ENCODE measurements at places on chromosomes 16 and 17. TPM values are rescaled to one million over a fixed set of nuclear protein-coding genes. Genes with fewer than 3 reads are reported as not detected.
A peak's percentile ranks its signal among the peaks of the same experiment; 100 is the strongest.

DNA sequence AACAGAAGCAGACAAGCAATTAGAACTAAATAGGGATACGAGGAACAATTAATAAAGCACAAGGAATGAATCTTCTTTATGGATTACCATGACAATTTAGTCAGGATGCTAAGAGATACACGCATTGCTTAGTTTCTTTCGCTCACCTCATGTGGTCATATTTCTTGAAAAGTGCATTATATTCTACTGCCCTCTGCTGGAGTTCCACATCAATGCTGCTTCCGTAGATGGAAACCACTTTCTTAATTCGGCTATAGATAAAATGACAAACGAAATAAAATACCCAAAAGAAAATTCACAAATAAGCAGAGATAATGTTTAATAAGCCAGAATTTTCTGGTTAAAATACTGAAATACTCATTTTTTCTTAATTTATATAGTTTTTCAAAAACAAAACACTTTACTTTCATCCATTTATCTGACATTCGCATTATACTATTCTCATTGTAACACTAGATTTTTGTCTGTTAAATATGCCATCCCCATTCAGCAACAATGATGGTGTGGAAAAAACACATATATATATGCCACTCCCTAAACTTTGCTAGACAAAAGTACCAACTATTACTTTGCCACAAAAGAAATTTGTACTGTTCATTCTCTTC lies 22.0 kb upstream of the PHLPP2 start:
- DNase-seq = no peak

GRCh38 chr17:76645481-76645880 lies 1.9 kb upstream of the ST6GALNAC1 start:
- no peak for DNase-seq

GRCh38 chr17:78041386-78042179 lies 83.1 kb downstream of the TNRC6C start:
- no peak for DNase-seq

DNA sequence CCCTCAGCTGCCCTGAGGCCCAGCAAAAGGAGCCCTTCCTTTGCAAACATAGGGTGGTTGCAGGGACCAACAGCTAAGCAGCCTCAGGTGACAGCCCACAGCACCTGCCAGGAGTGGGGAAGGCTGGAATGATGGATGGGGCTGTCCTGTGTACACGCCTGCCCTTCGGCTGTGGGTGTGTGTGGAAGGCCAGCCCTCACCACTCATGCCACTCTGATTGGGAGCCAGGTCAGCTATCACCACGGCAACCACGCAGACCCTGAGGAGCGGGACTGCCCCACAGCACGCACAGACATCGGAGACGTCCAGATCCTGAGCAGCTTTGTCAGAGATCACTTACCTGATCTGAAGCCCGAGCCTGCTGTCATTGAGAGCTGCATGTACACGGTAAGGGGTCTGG lies 11.9 kb downstream of the PIPOX start:
- DNase-seq = no peak

- DNase-seq = peak; percentile 52
Measured at GRCh38 chr17:15999974-16000827, 577 bp downstream of the TTC19 start.

DNA sequence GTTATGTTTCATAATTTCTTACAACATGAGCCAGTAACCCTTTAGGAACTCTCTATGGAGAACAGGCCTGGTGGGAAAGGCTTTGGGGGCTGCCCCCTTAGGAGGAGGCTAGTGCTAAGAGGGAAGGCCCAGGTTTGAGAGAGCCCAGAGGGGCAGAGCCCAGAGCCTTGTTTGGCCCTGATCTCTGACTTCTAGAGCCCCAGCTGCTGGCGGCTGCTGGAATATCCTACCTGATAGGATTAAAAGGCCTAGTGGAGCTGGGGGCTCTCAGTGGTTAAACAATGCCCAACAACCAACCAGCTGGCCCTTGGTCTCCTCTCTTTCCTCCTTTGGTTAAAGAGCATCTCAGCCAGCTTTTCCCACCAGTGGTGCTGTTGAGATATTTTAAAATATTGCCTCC lies 54.1 kb downstream of the IGF2BP1 start:
- no peak for DNase-seq

- no peak for DNase-seq
Measured at GRCh38 chr17:79263191-79263590, 188.6 kb downstream of the ENGASE start.

DNA sequence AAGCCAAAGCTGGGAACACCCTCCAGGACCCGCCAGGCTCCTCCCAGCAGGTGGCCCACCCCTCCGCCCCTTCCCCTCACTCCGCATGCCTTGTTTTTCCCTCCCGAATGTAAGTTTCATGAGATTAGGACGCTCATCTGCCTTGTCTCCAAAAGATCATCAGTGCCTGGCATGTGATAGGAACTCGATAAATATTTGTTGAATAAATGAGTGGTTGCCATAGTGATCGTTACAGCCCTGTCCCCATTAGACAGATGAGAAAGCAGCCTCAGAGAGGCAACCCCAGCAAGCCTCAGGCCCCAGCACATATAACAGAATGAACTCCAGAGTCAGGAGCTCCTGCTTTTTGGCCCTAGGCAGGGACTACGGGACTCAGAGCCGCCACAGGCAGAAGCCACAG lies 5.0 kb downstream of the CAMKK1 start:
- no peak for DNase-seq

GRCh38 chr16:20675488-20676267 lies 21.8 kb downstream of the ACSM1 start:
- DNase-seq = peak; percentile 42

DNA sequence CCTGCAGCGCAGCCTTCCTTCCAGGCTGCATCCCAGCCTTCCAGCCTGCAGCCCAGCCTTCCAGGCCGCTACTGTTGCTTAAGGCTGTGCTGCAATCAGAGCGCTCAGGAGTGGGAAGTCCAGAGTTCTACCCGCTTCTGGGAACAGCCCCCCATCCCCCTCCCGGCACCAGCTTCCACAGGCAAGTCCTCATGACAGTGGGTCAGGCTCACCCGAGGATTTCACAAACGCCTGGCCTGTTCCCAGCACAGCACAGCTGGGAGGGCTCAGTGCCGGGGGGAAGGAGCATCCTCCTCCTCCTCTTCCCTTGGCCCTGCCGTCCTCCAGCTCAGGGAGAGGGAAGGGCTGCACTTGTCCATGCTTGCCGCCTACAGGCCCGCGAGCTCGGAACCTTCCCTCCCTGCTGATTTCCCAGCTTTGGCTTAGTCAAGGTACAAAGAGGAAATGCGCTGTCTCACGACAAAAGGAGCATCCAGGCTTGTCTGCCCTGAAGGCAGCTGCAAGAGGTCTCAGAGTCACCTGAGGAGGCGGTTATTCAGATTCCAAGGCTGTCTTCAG lies 8.3 kb downstream of the SOCS3 start:
- DNase-seq = peak; percentile 98

DNA sequence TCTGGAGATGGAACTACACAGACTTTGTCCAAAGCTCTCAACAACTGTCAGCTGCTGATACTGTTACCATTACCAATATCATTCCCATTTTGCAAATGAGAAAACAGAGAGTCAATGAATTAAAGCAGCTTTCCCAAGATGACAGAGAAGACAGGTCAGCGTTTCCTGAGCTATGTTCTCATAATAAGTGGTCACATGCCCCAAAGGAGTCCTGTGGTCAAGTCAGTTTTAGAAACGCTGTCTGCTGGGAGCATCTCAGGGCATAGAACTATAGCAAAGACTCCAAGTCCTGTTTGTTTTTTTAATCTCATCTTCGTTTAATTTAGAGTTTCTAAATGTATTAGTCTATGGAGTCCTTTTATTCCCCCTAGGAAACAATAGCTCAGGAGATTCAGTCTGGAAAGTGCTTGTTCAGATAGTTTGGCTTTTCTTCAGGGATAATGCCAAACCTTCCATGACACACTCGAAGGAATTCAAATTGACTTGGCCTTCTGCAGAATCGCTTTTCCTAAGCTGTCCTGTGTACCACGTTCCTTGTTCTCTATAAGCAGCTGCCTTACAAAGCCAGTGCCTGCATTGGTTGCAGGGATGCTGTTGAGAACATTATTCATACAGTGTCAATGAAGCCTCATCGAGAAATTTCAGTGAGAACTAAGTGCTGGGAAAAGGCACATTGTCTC lies 12.1 kb downstream of the CCDC42 start:
- no peak for DNase-seq

- DNase-seq = no peak
Measured at GRCh38 chr16:51114382-51114781, 36.7 kb downstream of the SALL1 start.

DNA sequence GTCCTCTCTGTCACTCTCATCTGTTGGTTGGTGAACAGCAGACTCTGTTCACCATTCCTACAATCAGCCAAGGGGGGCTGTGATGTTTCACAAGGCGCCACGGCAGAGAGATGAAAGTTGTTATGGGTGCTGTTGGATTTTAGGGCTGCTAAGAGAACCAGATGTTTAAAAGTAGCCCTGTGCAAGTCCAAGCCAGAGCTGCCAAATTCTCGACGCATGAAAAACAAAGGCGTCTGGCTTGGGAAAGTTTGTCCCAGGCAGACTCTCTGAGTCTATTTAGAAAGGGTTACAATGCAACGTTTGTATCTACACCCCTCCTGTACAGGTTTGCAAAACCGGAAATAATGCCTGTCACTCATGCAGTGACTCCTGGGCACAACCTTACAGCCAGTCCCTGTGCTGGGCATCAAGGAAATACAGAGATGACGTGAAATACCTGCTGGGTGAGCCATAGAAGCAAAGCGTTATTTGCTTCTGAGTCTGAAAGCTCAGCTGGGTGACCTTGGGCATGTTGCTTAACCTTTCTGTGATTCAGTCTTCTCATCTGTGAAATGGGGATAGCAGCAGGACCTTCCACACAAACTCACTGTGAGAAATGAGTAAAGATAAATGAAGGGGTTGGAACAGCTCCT lies 74.8 kb downstream of the XYLT1 start:
- no peak for DNase-seq

GRCh38 chr16:77874347-77874746 lies 86.0 kb downstream of the VAT1L start:
- no peak for DNase-seq

- no peak for DNase-seq
Measured at GRCh38 chr16:76389126-76389525, 111.9 kb downstream of the CNTNAP4 start.

GRCh38 chr17:70644096-70644495 lies 474.8 kb downstream of the KCNJ2 start:
- DNase-seq = no peak

DNA sequence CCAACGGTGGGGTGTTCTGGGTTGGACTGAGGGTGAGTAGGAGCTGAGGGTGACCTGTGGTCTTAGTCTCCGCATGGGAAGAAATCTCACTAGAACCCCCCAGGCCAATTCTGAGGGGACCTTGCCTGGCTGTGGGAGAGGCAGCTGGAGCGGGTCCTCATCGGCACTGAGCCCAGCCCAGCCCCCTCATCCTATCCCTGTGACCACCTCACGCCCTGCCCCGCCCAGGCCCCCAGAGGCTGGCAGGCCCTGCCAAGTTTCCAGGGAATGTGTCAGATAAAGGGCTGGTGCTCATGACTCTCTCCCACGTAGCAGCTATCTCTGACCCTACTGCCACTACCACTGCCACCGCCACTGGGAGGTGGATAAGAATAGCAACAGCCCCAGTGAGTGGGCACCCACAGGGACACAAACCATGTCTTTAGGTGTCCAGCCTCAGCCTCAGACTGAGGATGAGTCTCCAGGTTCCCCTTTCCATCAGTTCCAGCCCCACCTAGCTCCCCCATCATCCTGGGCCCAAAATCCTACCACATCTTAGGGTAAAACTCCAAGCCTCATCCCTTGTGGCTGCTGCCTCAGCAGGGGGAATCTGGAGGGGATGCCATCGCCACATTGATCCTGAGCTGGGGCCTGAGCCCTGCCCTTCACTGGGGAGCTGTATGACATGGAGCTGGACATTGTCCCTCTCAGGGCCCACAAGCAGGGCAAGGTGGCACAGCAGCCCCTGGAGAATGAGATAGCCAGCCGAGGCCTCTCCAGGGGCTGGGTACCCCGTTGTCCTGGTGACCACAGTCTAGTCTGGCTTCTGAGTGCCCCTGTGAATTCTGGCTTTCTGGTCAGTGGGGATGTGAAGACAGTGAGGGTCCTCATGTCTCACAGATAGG lies 14.9 kb downstream of the CDH16 start:
- DNase-seq = peak; percentile 82

DNA sequence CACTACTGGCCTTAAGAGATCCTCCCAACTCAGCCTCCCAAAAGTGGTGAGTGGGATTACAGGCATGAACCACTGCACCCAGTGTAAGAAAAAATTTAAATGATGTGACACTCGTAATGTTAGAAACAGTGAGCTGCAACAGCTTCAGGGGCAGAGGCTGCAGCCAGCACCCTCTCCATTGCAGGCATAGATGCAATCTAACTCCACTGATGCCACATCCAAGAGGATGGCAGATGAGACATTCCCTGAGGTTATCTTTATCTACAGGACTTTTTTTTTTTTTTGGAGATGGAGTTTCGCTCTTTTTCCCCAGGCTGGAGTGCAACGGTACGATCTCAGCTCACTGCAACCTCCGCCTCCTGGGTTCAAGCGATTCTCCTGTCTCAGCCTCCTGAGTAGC lies 19.9 kb downstream of the ZCCHC14 start:
- DNase-seq = no peak

- peak; percentile 34 for DNase-seq
Measured at GRCh38 chr16:85654251-85655095, 34.3 kb downstream of the GINS2 start.

- DNase-seq = peak; percentile 79
Measured at GRCh38 chr17:81436294-81436849, 41.1 kb downstream of the BAHCC1 start.

DNA sequence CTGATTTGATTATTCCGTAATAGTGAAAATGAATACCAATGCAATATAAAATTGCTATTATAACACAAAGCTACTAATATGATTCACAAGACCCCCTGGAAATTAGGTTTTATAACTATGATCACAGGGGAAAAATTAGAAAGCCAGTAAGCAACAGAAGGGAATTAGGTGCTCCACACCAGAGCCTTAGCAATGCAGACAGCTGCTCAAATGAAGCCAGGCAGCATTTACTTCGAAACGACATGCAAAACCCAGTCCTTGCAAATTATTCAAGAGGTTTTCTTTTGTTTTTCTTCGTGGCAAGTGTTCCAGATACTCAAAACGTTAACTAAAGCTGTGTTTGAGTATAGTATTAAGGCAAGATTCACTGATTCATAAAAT lies 47.9 kb downstream of the TOX3 start:
- no peak for DNase-seq

The SLC9A5 gene
- 0.83 TPM for total RNA-seq

The ALDOC gene
- 353 TPM for total RNA-seq

The CA7 gene
- total RNA-seq = not detected

The RBFOX1 gene
- total RNA-seq = 70.2 TPM

The GH1 gene
- total RNA-seq = not detected

The AOC3 gene
- total RNA-seq = 8.3 TPM

The REXO5 gene
- 5.1 TPM for total RNA-seq

The SCNN1G gene
- 0.13 TPM for total RNA-seq

The MPHOSPH6 gene
- total RNA-seq = 6.4 TPM

The SPNS2 gene
- 10.4 TPM for total RNA-seq

The DVL2 gene
- 20.4 TPM for total RNA-seq

The MT1M gene
- total RNA-seq = 5.4 TPM

The KCNH4 gene
- 0.13 TPM for total RNA-seq

The TAC4 gene
- not detected for total RNA-seq

The MPP3 gene
- 48.5 TPM for total RNA-seq
